ENCODE measurements at places on chromosomes 2 and 18.

GRCh38 chr2:204472375-204472774, 72.9 kb upstream of the PARD3B start:
- DNase-seq: no peak

- no peak for DNase-seq
Measured at GRCh38 chr18:77049938-77050337, 82.6 kb downstream of the MBP start.

GRCh38 chr18:40877096-40877495, 1077.9 kb upstream of the PIK3C3 start:
- DNase-seq: peak; percentile 88

DNA sequence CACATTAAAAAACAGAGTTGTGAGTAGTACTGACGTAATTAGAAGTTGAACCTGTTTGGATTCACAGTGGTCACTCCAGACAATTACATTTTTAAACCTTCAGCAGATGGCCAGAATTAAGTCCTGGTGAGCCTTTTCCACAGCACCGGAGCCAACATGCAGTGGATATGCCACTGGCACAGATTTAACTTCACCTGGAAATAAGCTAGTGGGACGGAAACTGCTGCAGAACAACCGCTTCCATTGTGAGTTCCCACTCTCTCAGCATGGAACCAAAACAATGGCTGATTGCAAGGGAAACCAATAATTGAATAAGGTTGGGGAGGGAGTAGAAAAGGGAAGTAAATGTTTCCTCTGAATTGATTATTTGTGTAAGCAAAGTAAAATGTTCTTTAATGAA, 515.1 kb downstream of the STK39 start:
- no peak for DNase-seq

DNA sequence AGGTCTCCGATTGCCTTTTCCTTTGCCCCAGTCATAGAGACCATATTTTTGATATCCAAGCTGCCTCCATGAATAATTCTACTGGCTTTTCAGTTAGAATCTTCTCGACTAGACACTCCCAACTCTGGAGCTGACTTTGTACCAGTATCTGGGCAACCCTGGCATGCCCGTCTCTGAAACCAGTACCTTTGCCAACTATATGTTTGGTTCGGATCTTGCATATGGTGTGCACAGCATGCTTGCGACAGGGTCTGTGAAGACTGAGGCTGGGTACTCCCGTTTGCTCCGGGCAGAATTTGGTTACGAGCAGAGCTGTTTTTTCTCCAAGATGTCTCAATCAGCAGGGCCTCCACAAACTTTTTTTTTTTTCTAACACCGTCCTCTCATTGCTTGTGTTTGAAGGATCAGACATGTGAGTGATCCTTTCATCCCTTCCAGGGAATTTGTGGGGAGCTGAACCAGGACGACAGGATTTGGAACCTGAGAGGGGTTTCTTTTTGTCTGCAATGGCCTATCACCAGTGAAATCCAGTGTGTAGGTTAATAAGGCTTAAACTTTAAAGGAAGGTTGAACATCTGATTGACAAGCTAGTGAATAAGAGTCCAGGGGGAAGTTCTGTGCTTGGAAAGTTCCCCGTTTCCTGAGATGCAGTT, 322.3 kb downstream of the MYCN start:
- no peak for DNase-seq

- no peak for DNase-seq
Measured at GRCh38 chr2:29061616-29062015, 12.7 kb downstream of the PCARE start.

Data from brain microvascular endothelial cell (primary cell).